ENCODE measurements at places on chromosomes 6 and 20.
A peak's percentile ranks its signal among the peaks of the same experiment; 100 is the strongest.

GRCh38 chr6:168368936-168369335, 49.4 kb upstream of the DACT2 start:
- DNase-seq: no peak

- no peak for DNase-seq
Observed at GRCh38 chr6:122268394-122268793, 131.1 kb upstream of the HSF2 start.

GRCh38 chr6:158816803-158817727, 2.1 kb downstream of the EZR start:
- DNase-seq: no peak

DNA sequence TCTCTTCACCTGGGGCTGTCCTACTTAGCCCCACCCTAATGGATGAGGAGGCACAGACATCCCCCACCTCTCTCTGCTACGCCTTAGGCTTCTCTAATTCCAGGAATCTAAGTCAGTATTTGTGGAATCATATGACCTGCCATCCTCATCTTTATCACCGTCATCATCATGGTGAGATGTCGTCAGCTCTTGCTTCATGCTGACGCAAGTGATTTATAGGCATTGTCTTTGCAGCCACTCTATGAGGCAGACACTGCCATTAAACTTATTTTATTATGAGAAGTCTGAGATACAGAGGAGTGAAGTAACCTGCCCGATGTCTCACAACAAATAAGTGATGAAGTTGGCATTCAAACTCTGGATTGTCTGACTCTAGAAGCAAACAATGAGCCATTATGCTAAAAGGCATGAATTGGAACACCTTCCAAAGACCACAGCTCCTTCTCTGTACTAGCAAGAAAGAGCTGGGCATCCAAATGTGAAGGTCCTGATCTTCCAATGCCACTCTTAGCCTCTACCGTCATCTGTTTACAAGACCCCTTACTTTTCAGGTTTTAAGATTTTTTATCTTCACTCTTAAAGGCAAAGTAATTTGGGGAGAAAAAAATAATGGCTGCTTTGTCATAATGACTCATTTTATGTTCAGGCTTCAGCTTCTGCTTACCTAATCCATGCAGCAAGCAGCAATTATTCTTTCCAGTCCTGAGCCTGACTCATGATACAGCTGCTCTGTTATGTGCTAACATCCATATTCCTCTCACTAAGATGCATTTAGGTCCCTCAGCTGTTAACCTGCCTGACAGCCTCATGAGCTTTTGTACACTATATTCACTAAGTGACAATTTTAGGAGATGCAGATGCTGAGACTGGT, 113.7 kb upstream of the BCLAF1 start:
- no peak for DNase-seq

DNA sequence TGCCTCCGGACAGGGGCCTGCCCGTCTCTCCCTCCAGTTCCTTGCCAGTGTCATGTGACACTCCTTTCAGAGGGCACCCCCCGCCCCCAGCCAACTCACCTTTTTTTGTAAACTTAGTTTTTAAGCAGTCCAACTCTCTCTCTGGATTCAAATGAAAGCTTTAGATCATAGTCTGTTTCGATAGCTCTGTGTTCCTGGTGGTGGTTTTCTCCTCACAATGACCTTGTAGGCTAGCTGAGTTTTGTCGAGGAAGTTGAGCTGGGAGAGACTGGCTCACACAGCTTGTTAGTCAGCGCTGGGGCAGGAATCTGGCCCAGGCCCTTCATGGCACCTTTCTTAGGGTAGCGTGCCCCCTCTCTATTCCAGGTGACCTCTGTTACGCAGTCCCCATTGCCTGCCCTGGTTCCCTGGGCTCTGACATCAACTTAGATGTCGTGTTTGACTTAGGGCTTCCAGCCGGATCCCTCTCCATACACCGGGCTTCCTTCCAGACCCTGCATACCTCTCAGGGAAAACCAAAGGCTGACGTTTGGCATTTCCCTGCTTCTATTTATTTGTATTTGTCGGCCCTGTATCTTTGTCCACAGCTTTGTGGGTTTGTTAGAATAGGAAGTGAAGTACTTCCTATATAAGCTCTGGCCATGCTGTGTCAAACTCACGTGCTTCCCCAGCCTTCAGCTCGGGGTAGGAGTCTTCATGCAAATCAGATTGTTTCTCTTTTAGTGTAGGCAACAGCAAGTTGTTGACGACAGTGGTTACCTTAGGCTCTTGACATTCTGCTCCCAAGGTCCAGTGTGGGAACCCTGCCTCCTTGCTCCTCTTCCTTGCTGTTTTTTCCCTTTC, 12.7 kb downstream of the IGF2R start:
- peak; percentile 38 for DNase-seq

DNA sequence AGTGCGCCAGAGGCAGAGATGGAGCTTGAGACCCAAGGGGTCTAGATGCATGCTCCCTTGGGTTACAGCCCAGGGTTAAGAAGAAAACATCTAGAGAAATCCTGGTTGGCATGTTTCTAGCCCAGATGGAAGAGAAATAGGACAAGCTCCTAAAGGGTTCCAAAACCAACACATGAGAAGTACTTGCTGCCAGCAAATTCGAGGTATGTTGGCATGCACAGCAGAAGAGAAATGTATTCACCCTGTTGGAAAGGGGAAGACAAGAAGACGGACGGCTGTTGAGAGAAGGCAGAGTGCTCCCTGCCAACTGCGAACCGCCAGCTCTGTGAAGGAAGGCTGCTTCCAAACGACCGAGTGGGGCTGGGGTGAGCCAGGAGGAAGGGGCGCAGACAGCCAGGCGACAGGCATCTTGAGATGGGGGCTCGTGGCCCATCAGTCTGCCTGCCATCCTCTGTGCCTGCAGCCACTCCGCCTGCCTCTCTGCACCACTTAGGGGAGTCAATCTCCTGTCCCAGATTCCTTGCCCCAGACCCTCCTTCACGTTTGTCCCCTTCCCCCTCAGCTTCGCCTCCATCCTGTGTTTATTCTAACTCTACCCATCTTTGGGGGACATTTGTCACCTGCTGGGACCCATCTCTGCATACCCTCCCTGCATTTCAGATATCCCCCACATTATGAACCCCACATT, 249.2 kb downstream of the CDC5L start:
- DNase-seq: no peak

DNA sequence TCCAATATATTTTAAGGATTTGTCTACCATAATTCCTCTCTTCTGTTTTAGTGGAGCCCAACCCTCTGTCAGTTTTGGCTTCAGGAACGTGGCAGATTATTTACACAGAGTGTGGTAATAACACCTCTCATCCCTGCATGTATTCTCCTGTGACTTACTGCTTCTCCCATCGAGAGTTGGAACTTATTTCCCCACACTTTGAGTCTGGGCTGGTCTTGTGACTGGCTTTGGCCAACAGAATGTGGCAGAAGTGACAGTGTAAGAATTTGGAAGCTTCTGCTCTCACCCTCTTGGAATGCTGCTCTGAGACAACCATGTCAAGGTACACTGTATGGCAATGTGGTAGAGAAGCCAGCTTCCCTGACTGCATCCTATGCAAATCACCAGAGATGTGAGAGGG, 407.7 kb downstream of the EPM2A start:
- DNase-seq: no peak

DNA sequence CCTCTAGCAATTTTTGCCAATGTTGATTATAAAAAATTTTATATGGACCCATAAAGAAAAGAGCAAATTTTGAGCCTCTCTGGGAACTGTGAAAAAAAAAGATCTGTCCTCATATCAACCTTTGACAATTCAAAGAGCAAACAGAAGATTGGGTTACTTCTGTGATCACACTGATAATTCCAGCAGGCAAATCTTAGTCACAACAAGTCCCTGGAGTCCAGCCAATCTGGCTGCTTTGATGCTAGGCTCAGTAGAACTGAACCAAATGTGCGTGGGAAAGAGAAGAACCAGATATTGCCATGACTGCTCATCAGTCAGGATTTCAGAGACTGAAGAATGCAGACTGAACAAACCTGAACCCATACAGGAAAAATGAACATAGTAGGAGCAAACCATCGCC, 438.4 kb upstream of the FLRT3 start:
- DNase-seq: no peak

DNA sequence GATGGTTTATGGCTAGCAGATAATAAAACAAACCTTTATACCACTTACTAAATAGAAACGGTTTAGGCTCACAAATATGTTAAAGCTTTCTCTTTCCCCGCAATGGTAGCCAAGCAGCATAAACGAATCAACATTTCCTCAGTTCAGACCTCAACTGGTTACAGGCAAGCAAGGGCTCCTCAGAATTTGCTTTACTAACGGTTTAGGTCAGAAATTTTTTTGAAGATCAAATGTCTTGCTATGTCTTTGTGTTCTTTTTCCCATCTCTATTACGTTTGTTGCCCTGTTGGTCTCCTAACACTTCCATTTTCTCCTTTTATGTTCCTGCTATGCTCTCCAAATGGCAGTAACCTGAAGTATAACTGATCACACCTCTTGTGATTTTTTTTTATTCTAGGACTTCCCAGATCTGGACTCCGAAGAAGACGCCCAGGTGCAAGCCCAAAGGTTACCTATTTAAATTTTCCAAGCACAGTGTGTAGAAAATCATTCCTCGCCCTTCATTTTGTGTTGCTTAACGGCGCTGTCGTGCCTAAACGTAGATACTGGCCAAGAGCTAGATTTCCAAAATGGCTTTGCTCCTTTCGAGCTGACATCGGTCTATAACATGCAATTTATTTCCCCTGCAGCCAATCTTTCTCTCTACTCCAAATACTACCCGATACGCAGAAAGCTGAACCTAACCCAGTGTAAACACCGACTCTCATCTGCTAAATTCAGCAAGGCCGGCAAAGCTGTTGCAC, 717 bp upstream of the ASF1A start:
- DNase-seq: peak; percentile 41

- peak; percentile 18 for DNase-seq
Observed at GRCh38 chr6:30007132-30007764, 53.8 kb upstream of the POLR1H start.

DNA sequence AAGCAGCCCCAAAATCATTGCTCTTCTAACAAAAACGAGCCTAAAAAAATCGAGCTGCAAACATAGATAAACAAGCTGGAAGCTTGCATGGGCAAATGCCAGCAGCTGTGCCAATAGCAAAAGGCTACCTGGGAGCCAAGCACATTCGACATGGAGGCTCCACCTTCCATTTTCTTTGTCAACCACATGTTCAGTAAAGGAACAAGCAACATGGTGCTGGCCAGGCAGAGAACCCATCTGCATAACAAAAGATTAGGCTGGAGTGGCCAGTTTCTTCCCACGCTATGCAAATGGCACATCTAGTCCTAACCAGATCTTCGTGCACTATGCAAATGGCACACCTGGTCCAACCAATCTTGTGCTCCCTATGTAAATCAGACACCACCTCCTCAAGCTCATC, 110.5 kb downstream of the KIF16B start:
- DNase-seq: no peak

GRCh38 chr6:144259986-144260385, 25.1 kb upstream of the UTRN start:
- DNase-seq: no peak

All from activated naive CD4-positive, alpha-beta T cell treated with anti-CD3 and anti-CD28 coated beads, Interleukin-2, amount 50 U/mL, for 16 hours (primary cell).